ENCODE measurements at places on chromosomes 11 and 22.
A peak's percentile ranks its signal among the peaks of the same experiment; 100 is the strongest.

DNA sequence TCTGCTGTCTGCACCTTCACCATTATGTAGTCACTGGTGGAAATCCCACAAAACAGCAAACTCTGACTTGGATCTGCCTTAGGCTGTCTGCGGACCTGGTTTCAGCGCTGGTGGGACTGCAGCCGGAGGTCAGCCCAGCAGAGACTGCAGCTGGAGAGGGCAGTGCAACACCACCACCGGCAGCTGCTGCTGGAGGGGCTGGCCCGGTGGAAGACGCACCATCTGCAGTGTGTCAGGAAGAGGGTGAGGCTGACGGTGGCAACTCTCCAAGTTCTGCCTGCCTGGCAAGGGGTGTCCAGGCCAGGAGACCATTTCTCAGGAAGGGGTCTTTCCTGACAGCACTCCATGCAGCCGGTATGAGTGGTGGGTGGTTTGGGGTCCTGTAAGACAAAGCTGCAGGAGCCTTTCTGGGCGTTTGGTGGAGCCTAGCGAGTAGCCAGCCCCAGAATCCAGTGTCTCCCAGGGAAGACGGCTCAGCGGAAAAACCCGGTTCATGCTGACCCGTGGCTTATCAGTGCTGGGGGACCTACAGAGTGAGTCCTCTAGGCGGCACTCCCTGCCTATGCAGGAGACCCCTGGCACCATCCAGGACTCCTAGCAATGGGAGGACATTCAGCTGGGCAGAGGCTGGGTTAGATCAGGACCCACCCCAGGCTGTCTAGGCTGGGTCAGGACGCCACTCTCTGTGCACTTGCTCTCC lies 50.8 kb downstream of the PISD start:
- DNase-seq = no peak

DNA sequence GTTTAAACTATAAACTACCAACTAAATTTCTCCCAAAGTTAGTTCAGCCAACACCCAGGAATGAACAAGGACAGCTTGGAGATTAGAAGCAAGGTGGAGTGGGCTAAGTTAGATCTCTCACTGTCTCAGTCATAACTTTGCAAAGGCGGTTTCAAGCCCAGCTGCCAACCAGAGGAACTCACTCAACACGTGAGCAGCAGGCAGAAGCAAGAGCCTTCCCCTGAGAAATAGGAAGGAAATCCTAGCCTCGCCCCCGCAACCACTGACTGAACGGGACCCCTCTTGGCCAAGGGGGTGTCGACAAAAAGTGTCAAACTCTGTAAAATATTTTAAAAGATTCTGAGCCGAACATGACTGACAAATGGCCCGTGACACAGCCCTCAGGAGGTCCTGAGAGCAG lies 4.4 kb upstream of the KRTAP5-9 start:
- no peak for DNase-seq

- no peak for DNase-seq
Measured at GRCh38 chr11:105598371-105598770, 11.5 kb upstream of the GRIA4 start.

GRCh38 chr11:5922749-5923426 lies 19.2 kb upstream of the OR56A3 start:
- DNase-seq = peak; percentile 40

GRCh38 chr11:133999355-133999754 lies 42.6 kb upstream of the IGSF9B start:
- no peak for DNase-seq

GRCh38 chr22:43263645-43264514 lies 76.9 kb upstream of the TTLL12 start:
- peak; percentile 72 for DNase-seq

GRCh38 chr22:37220543-37220981 lies 8.3 kb upstream of the SSTR3 start:
- DNase-seq = no peak

DNA sequence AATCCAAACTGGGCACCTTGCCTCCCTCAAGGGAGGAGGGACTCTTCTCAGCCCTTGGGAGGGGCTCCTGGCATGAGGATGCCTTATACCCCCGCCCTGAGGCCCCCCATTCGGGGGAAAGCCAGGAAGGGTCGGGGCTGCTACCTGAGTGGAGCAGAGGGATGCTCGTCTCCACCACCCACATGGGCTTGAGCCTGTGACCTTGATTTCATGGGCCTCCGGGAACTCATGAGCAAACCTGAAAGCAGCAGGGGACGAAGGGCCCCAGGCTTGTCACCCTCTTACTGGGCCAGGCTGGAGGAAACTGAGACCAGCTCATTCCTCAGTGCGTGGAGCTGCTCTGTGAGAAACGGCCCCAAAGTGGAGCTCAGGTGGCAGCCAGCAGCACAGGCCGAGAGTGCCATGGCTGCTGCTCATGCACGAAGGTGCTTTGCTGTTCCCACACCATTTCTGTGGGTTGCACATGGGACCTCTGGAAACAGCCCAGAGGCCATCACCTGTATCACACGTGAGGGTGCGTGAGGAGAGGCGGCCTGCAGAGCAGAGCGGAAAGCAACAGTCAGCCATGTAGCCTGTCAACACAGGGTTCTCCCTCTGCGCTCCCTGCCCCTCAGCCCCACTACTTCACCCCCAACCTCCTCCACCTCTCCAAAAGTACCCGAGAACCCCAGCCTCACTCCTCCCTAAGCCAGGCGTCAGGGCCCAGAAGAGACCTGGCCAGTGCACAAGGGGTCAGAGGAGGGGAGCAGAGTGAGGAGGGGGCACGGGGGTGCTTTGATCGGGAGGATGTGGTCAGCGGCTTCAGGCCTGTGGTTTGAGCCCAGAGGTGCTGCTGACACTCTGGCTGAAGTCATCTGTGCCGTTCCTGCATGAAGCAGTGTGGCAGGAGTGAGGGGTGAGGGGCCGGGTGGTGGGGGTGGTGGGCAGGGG lies 14.1 kb upstream of the IL2RB start:
- peak; percentile 90 for DNase-seq

- DNase-seq = no peak
Measured at GRCh38 chr11:72069787-72070251, 10.5 kb downstream of the NUMA1 start.

DNA sequence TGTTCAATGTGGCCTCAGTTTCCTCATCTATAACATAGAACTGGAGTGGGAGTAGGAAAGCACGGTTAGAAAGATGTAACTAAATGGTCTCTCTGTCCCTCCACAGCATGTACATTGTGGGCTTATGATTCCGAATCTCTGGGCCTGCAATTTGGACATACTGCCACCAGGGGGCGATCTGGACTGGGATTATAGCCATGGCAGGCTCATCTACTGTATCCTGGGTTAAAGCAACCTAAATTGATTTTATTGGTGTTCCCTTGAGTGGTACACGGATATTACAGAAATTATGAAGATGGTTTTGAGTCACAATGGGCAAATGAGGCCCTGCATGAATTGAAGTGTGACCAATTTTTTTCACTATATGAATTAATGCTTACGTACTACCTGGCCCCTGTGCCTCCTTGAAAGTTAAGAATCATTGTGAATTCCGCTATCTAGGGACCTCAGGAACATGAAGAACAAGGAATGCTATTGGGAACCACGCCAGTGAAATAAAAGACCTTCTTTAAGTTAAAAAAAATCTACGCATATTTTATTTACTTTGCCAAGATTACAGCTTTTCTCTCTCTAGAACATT lies 32.9 kb downstream of the TST start:
- DNase-seq = peak; percentile 18

GRCh38 chr11:129319201-129319600 lies 56.4 kb upstream of the BARX2 start:
- DNase-seq = no peak

- DNase-seq = no peak
Measured at GRCh38 chr11:73977856-73978519, 4.7 kb downstream of the UCP2 start.

DNA sequence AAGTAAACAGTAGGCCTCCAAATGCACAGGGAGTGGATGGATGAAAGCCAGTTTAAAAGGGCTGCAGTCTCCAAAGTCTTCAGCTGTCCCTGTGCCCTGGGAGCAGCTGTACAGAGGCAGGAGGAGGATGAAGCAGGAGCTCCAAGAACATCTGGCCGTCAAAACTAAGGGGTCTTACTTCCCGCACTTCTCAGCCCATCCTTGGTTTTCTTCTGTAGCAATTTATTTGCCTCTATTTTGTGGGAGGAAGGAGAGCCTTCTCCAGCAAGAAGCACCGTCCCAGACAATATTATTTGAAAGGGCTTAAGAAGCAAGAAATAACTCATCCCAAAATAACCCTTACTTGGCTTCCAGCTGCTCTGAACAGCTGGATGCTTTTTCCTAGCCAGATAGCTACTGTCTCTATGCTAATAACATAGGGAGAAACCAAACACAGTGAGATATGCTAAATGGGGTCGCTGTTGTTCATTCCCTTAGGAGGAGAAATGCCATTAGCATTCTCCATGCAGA lies 133.2 kb downstream of the SPATA19 start:
- DNase-seq = no peak

DNA sequence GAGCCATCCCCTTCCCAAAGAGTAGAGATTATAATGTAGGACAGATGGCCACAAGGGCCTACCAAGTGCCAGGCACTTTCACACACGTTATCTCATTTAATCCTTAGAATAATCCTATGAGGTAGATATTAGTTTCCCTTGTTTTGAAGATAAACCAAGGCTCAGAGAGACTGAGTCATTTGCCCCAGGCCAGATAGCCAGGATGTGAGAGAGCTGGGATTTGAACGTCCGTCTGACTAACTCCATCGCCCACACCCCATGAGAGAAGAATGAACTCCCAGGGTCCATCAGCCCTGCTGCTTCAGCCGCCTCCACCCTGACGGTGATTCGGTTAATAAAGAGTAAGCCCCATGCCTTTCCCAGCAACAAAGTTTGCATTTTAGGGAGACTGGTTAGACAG lies 10.7 kb downstream of the PRG3 start:
- DNase-seq = no peak

DNA sequence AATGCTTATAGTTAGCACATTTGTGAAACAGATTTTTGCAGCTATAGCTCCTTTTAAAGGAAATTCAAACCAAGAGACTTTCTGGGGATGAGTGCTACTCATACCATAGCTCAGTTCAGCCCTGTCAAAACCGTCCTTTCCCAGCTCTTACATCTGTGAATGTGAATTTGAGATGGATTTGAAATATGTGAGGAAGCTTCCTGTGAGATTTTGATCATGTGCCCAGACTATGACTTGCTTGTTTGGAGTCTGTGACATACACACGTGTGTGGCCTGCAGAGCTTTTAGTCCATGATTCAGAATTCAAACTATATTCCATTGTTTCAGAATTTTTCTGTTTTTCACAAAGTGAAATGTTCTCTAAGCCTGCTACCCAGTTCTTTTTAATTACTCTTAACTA lies 4.4 kb upstream of the MMP1 start:
- DNase-seq = no peak

DNA sequence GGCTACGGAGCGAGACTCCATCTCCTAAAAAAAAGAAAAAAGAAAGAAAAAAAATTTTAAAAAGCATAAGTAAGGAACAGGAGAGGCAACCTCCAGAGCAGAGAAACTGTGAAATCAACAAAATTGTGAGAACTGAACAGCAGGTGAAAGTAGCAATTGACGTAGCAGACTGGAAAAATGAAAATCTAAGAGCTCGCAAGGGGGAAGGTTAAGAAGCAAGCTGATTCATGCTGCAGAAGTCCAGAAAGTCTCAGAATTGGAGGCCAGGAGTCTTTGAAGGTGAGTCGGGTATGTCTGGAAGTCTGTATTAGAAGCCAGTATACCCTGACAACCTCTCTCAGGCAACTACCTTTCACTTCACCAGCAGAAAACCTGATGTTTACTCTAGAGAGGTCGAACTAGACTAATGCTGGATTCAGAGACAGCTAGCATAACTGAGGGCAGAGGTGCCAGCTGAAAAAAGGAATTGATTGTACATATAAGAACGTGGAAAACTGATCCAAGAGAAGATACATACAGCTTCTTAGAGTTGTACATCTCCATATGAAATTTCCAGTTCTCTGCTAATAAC lies 161.5 kb downstream of the WNT11 start:
- no peak for DNase-seq

DNA sequence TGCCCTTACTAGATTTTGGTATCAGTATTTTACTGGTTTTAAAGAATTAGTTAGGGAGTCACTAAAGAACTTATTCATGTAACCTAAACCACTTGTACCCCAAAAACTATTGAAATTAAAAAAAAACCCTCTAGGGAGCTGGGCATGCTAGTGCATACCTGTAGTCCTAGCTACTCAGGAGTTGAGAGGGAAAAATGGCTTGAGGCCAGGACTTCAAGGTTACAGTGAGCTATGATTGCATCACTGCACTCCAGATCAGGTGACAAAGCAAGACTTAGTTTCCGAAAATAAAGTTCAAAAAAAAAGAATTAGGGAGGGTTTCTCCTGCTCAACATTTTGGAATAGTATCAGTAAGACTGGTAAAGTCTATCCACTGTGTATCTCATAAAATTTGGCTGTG lies 364.4 kb upstream of the LUZP2 start:
- DNase-seq = no peak

DNA sequence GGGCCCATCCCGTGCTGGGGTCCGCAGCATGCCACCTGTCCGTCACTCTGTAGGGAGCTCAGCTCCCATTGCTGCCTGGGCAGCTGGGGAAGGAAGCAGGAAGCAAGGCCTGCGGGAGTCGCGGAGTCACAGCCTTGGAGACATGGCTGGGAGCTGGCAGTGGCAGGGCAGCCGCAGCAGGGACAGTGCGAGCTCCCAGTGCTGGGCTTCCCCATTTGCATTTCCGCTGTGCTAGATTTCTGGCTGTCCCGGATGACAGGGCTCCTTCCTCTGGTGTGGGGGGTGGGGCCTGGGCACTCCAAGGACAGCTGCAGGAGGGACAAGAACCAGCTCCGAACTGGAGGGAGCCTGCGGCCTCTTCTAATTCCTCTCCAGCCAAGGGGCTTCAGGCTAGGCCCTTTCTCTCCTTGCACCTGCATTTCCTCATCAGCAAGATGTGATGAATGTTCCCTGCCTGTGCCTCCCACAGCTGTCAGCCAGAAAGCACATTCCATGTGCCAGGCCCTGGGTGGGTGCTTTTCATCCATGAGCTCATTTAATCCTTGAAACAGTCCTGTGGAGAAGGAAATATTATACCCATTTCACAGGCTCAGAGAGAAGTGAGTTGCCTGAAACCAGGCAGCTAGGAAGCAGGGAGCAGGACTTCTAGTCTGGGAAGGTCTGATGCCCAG lies 48.0 kb downstream of the MYO7A start:
- no peak for DNase-seq

- DNase-seq = no peak
Measured at GRCh38 chr22:37024339-37025157, 5.0 kb downstream of the MPST start.

DNA sequence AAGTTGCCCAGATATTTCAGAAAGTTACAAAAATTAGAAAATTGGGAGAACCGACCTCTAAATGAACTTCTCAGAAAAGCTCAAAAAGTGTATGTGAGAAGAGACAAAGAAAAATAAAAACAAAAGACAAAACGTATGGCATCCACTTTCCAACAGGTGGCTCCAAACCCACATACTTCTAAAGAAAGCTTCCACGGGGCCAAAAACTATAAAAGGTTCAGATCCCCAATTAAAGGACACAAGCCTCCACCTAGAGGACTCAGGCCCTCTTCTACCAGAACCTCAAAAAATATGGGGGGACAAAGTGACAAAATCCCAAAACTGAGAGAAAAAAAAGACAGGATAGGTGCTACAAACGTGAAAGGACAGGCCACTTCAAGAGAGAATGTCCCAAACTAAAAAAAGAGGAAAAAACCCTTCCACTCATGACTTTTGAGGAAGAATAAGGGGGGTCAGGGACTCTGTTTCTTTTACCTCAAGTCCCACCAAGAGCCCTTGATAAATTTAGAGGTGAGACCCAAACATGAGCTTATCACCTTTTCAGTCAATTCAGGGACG lies 8.8 kb downstream of the SCGB2A1 start:
- DNase-seq = no peak

GRCh38 chr11:108804511-108804910 lies 139.6 kb downstream of the DDX10 start:
- no peak for DNase-seq

- no peak for DNase-seq
Measured at GRCh38 chr11:76069001-76069400, 137.3 kb downstream of the WNT11 start.

All from stimulated activated CD8-positive, alpha-beta memory T cell treated with anti-CD3 and anti-CD28 coated beads, Interleukin-7, amount 100 ng/mL, for 48 hours (primary cell).